Activated gamma-delta T cell treated with Interleukin-2 at 50 U/mL for 16 hours (primary cell): ENCODE measurements at places on chromosomes 2 and 18.

DNA sequence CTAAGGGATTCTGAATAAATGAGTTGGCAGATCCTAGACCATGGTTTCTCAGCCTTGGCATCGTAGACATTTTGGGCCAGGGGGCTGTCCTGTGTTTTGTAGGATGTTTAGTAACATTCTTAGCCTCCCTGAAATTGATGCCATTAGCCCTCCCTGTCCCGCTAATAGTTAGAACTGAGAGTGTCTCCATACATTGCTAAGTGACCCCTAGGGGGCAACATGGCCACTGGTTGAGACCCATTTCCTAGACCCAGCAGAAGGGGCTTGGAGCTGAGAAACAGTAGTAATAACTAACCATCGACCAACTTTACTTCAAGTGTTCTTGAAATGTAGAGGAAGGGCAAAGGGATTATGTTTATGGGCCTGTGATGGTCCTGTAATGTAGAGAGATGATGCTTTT is 40.8 kb downstream of the KCMF1 start:
- no peak for DNase-seq

DNA sequence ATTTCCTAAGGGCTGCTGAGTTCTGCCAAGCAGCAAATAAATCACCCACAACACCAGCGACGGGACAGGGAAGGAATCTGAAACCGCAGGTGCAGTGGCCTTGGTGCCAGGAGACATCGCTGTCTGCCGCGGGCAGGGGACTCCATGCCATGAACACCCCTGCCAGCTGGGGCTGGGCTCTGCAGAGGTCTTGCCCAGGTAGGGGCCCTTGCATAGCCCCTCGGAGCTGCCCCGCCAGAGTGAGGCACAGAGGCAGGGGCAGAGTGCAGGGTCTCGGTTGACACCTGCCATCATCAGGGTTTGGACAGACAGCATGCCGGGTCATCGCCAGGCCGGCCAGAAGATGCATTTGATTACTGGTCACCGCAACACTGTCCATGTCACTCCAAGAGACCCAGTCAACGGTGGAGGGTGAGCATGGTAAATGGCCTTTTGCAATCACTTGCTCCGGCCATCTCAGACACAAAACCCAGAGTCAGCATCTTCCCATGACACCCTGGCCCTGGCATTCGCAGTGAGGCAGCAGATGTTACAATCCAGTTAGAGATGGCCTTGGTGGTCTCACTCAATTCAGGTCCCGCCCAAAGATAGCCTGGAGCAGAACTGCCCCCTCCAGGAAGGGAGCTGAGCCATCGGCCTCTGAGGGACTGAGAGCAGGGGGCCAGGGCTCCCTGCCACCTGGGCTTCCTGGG is 255.4 kb downstream of the NDUFA10 start:
- no peak for DNase-seq

DNA sequence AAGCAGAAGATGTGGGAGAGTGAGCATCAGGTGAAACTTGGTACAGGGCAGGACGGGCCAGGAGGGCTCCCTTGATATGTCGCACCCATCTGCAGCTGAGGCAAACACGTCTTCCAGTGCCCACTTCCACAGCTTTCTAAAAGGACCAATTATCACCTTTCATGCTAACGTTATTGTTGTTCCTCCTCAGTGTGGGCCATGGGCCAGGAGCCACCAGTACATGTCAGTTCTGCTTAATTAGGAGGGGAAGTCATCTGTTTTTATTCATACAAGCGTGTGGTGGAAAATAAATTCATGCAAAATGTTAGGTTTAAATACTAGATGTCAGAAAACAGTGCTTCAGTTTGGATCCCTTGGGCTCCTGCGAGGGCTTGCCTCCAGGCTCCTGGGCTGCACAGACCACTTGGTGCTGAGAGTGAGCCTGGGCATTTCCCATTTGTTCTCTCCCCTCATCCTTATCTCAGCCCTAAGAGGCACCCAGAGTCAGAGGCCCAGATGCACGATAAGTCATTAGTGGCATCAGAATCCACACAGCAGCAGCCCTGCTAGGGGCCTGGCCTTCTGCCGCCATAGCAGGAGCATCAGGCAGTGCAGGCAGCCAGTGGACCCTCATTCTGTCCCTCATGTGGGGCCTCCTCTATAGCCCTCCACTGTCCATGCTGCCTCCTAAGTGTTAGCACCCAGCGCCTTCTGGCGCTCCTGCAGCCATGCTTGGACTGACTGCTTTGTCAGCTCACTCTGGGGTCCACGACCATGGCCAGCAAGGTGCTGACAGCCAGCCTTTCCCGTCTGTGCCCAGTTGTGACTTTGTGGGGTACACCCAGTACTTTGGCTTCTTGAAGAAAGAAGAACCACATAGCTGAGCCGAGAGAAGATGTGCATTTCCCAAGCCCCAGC is 539.8 kb upstream of the RAB6C start:
- no peak for DNase-seq

GRCh38 chr2:229160180-229160579 is 110.9 kb downstream of the PID1 start:
- no peak for DNase-seq

DNA sequence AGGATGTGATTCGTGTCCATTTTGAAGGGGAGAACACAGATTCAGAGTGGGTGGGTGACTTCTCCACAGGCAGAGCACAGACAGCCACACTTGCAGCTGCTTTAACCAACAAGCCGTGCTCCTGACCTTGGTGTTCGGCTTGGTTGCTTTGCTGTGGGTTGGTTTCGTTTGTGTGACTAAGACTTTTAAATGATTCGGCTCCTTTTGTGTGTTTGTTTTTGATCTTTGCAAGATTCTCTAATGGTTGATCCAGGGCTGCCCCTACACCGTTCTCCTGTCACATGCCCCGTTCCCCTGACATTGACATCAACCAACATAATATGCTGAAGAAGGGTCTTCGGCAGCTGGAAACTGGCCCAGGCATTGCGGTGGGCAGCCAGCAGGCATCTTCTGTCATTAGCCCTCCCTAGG is 95.9 kb upstream of the MBOAT2 start:
- DNase-seq, result no peak

DNA sequence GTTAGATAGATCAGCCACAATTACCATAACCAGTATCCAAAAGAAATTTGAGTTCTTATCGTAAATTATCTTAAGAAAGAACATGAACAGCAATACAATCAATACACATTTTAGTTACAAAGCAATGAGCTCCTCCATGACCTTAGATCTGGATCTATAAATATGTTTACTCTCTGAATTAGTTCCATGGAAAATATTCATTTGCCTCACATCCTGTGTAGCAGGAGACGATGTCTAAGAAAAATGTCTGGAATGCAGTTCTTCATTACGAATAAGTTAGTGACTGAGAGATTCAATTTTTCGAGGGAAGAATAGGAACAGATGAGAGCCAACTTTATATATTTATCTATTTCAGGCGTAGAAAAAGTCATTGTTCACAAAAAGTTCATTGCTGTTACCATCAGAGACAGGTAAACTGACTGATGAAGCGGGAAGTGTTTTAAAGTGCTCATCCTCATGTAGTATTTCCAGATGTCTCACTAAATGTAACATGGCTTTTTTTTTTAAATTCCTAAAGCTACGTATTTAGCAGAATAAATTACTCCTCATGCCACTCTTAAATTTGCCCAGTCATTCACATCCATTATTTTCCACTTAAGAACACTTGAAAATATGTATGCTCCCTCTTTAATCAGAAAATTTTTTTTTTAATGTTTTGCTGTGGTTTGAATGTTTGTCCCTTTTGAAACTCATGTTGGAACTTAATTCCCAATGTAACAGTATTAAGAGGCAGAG is 106.5 kb upstream of the SCN1A start:
- DNase-seq, result no peak

DNA sequence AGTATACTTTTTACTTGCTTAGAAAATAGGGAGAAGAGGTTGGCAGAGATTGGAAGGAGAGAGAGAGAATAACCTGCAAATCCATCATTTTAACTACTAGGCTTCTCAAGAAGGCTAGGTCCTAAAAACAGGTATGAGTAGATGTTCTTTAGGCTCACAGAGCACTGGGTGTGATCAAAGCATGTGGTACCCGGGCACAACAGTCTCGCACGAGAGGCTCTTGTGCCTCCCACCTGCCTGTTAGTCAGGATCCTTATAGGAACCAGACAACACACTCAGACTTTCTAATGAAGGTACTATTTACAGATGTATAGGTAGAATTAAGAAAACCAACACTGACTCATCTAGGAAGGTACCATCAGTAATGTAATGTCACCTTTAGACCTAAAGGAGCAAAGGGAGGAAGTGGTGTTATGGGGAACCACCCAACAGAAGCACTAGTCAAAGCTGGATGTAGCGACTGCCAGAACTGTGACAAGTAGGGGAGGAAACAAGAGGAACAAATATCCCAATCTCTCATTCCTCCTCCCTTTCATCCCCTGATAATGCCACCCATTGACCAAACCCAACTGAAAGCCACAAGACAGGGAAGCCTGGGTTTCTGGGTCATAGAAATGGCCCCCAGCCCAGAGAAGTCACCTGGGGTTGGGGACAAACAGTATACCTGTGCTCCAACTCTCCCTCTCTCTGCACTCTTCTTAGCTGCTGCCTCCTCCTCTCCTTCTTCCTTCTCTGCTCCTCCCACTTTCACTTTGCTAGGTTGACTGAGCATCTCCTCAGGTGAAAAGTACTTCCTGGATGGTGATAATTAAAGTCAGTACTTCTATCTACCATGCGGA is 16.0 kb upstream of the MARCHF4 start:
- DNase-seq, result no peak

GRCh38 chr18:62264984-62265383 is 60.1 kb upstream of the TNFRSF11A start:
- DNase-seq, result no peak

DNA sequence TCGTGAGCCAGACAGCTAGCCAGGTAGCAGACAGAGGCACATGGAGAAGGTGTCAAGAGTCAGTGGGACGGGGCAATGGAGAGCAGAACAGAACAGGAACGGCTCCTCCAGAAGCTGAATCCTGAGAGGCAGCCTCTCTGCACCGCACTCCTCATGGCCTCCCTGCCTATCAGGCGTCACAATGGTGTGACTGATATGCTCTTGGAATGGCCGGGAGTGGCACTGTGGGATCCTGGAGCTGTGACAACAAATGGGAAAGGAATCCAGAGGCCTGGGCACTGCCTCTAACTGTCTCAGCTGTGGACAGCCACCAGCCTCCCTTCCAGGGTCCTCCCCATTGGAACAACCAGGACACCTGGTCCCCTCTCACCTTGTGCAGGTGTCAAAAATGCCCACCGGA is 89.1 kb upstream of the ID2 start:
- DNase-seq, result no peak

DNA sequence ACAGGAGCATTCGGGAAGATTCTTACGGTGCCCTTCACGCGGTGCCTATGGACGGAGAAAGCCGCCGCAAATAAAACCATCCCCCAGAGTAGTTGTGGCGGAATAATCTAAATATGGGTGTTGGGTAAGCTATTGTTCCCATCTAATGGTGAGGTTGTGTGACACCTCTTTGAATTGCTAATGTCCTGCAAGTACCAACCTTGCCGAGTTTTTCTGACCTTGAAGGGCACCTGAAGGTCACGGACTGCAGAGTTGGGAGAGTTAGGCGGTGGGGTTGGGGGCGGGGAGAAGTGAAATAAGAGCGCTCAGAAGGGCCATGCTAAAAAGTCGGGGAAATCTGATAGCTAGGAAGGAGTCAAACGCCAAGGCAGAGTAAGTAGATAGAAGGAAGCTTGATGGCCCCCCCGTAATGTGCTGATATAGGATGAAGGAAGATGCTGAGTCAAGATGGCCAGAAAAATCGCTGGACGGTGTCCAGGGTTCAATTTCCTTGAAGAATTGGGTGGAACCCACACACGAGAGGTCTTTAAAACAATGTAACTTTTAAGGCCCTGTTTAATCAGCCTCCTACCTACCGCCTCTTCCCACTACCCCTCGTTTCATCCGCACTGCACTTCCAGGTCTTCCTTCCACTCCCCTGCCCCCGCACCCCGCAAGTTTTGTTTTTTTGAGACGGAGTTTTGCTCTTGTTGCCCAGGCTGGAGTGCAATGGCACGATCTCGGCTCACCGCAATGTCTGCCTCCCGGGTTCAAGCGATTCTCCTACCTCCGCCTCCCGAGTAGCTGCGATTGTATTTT is 600 bp downstream of the KATNAL2 start:
- no peak for DNase-seq

DNA sequence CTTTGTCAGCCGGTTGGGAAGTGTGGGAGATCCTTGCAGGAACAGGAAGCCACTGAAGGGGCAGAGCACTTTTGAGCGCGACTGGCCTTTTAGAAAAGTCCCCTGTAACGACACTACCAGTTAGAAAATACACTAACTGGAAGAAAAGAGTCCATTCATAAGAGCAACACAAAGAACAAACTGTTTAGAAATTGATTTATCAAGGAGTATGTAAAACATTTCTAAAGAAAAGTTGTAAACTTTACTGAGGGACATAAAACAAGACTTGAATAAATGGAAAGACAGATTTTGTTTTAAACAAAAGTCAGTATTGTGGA is 29.8 kb upstream of the POMC start:
- no peak for DNase-seq

DNA sequence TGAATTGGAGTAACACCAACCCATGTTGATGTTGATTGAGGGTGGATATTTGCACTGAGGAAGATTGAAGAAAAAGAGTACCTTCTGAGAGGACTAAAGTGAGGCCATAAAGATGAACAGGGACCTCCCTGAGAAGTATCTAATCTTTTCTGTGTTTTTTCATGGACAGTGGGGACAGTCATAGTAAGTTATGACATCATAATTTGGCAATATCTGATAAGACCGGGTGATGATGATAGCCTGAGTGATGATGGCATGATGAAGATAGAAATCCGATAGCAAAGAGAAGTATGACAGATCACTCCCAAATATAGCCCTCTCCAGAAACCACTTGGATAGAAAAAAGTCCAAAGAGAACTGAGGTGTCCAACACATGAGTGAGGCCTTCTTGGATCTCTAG is 2.2 kb upstream of the ATP5MC3 start:
- DNase-seq, result no peak

GRCh38 chr18:42052122-42052708 is 97.2 kb downstream of the PIK3C3 start:
- DNase-seq, result no peak

- no peak for DNase-seq
These were observed 30.0 kb upstream of the MBP start for GRCh38 chr18:77162580-77162979.

DNA sequence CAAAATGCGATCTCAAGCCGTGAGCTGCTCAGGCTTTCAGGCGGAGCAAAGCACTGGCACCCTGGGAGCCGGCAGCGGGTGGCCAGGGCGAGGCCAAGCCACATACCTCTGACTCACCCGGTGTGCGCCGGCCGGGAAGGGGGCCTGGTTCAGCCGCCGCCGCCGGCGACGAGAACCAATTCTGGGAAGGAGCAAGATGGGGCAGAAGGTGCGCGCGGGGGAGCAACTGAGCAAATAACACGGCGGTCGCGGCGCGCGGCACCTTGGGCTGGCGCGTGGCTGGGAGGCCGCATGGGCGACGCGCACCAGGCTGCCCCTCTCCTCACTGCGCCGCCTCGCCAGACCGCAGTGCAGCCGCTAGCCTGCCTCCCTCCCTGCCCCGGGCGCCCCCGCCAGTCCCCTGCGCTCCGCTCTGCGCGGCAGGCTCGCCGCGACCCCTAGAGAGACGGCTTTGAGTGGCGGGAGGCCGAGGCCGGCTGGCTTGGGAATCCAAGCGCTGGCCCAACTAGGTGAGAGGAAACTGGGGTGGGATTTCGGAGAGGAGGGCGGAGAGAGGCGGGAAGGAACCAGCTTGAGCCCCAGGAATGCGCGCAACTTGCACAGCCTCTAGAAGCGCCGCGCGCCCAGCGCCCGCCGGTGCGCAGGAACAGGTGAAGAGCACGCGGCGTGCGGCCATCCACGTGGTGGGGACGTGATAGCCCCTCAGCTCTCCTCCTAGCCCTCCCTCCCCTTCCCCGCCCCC is 3.2 kb downstream of the NRP2 start:
- DNase-seq, result no peak
